Hepatic stellate cell (primary cell): ENCODE measurements at places on chromosomes 1 and 21.

GRCh38 chr1:29195881-29196291 lies 14.2 kb upstream of the SRSF4 start:
- no peak for DNase-seq

DNA sequence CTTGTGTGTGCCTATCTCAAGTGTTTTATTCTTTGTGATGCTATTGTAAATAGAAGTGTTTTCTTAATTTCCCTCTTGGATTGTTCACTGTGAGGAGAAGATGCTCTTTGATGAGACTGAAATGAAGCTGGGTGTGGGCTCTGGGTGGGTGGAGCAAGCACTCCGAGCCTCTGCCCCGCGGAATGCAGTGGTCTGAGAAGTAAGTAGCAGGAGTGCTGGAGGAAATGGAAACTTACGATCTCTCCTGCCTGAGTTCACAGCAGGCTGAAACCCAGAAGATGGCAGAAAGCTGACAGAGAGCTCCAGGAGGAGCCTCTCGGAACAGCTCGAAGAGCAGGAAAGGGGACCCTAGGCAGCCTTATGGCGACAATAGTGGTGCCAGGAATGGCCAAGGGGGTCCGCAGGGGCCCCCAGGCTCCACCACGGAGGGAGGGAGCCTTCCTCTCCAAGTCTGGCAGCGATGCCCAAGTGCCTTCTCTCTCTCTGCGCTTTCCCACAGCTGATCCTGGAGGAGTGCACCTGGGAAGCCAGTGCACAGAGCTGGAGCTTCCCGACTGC lies 126.8 kb upstream of the COL6A1 start:
- no peak for DNase-seq

DNA sequence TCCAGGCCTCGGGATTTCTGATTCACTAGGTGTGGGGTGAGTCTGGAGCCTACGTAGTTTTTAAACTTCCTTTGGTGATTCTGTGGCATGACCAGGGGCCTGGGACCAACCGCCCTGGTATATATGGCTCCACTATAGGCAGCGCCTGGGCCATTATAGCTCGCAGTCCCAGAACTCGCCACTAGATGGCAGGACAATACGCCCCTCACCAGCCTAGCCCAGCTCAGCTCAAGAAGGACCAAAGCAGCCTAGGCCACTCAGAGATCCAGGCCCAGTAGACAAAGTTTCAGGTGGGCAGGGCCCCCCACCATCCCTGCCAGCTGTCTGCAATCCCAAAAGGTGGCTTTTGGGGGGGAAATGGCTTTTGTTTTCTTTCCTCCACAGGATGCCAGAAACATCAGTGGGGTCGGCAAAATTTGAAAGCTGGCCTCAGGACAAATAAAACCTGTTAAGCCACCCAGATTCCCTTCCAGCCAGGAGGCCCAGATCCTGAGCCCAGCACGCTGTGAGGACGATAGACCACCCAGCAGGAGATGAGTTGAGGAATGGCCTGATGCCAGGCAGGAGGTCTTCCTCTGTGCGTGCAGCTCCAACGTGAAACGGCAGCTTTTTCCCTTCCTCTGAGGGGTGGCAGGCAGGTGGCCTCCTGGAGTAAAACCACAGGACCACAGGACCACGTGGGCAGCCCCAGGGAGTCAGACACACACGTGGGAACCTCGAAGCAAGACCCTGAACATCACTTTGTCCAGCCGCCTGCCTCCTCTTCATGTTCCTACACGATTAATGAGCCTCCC lies 24.8 kb upstream of the TMEM51 start:
- peak; percentile 82 for DNase-seq

- no peak for DNase-seq
Measured at GRCh38 chr1:192418552-192419285, 101.9 kb downstream of the RGS21 start.

GRCh38 chr1:45862008-45862407 lies 58.6 kb downstream of the MAST2 start:
- no peak for DNase-seq

GRCh38 chr1:23483321-23484252 lies at the start of gene ASAP3:
Gene ASAP3 (minus strand): TSS chr1:23484179. CDS start chr1:23484133, 46 bp downstream.
- peak; percentile 40 for DNase-seq

DNA sequence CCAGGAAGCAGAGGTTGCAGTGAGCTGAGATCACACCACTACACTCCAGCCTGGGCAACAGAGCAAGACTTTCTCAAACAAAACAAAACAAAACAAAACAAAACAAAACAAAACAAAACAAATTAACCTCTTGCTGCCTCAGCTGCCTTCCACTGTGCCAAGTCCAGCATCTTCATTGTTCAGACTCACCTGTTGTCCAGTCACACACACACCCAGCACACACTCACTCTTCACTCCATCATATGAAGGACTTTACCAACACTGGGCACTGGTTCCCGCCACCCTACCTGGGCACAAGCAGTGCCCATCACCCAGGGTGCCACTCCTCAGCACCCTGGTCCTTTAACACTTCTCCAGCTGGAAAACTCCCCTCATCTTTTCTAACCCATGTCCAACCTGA lies 14.6 kb downstream of the PYCR2 start:
- no peak for DNase-seq

DNA sequence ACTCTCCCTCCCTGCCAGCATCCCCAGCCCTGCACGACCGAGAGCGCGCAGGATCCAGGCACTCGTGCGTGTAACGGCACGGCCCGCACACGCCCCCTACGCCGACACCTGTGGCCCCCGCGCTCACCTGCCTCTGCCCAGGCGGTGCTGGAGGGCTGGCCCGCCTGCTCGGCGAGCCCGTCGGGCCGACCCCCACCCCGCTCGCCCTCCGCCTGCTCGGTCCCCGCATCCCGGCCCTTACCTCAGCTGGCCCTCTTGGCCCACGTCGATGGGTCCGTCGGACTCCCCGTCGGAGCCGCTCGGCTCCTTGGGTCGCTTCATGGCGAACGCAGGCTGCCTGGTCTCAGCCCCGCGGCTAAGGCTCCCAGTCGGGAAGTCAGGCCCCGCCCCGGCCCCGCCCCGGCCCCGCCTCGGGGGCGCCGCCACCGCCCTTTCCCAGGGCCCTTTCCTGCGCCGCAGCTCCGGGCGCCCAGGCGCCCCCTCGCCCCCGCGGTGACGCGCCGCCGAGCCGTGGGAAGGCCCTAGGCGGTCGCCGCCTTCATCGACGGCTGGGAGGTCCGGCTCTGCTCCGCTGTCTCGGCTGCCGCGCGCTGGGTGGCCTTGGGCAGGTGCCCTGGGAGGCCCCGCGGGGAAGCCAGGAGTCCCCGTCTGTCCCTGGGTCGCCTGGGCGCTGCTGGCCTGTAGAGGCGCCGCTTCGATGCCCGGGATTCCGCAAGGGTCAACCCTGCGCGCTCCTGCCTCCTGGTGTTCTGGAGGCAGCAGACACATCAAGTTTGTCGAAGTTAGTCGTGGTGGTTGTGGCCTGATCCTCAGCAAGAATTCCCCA lies at the start of gene HEYL:
HEYL (minus strand) TSS at position 339 of the 826 bp plus-strand sequence; CDS start at position 321, 18 bp downstream.
- peak; percentile 71 for DNase-seq

GRCh38 chr1:239922778-239923522 lies 168.7 kb upstream of the FMN2 start:
- DNase-seq = no peak
